ENCODE measurements at places on chromosomes 5 and 9.

GRCh38 chr9:129464972-129465833, 155.7 kb downstream of the C9orf50 start:
- DNase-seq = no peak

DNA sequence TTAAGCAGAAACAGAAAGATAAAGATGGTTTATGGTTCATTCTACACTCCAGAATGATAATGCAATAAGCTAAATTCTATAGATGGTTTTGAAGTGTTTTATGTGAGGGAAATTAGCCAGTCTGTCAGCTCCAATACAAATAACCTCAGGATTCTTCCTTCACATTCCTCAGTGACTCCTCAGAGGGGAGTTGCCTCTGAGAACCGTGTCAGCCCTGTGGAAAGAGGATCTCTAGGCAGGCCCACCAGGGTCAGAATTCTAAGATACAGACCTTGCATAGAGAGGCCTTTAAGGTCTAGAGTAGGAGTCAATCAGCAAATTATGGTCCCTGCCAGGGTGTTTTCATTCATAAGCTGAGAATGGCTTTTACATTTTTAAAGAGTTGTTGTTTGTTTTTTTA, 26.6 kb downstream of the RUSC2 start:
- no peak for DNase-seq

GRCh38 chr9:133823189-133824105, 85.3 kb upstream of the SARDH start:
- DNase-seq = no peak

GRCh38 chr9:118631956-118632355, 737.3 kb downstream of the BRINP1 start:
- no peak for DNase-seq

DNA sequence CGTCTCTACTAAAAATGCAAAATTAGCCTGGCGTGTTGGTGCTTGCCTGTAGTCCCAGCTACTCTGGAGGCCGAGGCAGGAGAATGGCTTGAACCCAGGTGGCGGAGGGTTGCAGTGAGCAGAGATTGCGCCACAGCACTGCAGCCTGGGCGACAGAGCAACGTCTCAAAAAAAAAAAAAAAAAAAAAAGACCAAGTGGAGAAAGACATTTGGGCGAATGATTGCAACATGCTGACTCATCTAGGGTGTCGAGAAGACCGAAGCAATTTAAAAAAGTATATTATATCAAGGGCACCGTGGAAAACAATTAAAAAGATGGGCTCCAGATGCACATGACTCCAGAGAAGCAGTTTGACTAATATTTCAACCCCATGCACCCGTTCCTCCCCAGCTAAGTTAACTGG, 9.2 kb downstream of the KLF4 start:
- no peak for DNase-seq

DNA sequence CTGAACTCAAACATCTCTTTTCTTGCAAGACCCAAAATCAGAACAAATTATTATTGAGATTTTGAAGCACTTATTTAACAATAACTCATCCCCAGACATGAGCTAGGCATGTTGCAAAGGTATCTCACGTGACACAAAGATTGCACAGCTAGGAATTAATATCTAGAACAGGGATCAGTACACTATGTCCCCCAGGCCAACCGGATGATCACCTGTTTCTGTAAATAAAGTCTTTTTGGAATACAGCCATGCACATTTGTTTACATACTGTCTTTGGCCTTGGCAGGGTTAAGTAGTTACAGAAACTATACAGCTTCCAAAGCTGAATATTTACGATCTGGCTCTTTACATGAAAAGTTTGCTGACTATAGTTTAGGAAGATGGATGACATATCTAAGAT, 287.7 kb downstream of the ACTL7B start:
- DNase-seq = no peak

- DNase-seq = no peak
Observed at GRCh38 chr5:65823845-65824445, 101.9 kb downstream of the NLN start.

GRCh38 chr9:130092910-130093309, 39.2 kb downstream of the GPR107 start:
- no peak for DNase-seq

GRCh38 chr5:164600274-164600673, 1094.9 kb downstream of the MAT2B start:
- no peak for DNase-seq

- no peak for DNase-seq
Observed at GRCh38 chr9:88230612-88231011, 92.3 kb upstream of the SPATA31C2 start.

DNA sequence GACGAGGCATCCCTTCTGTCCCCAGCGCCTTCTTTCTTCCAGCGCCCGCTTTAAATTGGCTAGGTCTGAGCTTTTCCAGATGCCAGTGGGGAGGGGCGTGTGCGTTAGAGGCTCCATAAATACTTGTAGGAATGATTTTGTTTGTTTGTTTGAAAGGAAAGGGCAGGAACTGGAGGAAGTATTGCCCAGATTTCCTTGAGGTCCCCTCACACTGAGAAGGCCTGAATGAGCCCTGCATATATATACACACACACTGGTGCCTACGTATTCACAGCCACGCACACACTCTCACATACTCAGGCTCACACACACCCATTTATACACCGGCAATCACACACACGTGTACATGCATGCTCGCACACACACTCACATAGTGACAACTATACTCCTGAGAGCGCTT, 1.0 kb upstream of the SLIT3 start:
- no peak for DNase-seq

DNA sequence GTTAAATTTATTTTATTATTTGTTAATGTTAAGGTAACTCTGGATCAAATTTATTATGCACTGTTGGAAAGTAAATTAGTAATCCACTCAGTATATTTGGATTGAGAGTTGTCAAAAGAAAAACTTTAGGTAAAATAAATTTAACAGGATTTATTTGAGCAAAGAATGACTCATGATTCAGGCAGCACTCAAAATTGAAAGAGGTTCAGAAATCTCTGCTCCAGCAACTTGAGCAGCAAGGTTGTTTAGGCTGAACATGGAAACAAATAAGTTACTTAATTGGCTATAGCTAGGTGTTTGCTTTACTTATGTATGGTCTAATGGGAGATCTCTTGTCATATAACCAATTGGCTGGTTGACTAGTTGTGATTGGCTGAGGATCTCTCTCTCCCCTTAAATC, 296.2 kb upstream of the EDIL3 start:
- no peak for DNase-seq

- DNase-seq = no peak
Observed at GRCh38 chr9:104974053-104974962, 46.4 kb upstream of the ABCA1 start.

DNA sequence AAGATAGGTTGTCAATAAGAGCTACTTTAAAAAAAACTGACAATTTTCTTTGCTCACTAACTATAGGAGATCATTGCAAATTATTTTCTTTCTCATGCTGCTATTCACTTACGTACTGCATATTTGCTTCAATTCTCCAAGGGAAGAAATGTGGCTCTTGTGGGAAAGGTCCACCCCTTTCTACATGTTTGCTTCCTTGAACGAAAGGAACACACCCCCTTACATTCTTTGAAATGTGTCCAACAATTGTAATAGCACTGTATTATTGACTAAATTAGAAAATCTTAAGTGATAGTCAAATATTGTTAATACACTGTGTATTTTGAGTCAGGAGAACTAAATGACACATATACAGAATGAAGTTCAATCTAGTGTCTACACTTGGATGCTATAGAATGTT, 5.2 kb downstream of the MEF2C start:
- no peak for DNase-seq

DNA sequence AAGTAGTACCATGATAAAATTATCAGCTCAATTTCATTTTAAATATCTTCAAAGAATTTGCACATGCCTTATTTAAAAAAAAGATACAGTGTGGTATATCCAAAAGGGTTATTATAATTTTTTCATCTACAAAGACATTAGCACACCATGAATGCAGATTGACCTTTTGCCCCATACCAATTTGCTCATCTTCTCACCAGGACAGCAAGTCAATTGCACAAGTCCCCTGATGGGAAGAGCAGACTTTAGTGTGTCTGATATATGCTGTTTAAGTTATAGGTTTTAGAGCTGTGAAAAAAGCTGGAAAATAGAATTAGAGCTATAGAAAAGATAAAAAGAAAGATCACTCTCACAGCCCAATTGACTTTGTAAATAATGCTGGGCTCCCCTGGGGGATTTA, 325.8 kb upstream of the CDH6 start:
- no peak for DNase-seq

GRCh38 chr9:130857864-130858738, 23.0 kb downstream of the ABL1 start:
- DNase-seq = no peak

DNA sequence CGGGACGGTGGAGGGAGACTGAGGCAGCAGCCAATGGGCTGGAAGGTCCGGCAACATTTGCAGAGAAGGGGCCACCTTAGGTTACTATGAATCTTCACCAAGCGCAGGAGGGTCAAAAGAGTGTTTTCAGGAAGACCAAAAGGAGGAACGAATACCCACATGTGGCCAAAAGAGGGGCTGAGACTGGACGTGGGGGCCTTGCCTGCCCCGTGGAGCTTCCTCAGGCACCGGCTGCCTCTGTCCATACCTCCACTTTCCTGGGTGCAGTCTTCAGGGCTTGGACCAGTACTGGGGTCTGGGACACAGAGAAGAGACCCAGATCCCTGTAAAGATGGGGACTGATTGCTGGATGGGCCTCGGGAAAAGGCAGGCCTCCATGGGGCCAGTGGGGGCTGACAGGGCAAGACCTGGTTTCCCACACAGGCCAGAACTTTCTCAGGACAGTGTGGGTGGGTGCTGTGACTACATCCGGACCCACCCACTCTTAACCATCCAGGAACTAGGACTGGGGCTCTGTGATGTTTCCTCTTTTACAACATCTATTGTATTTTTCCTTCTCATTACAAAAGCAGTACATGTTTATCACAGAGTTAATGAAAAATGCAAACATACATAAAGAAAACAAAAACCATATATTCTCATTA, 294.7 kb downstream of the ZSWIM6 start:
- DNase-seq = no peak

DNA sequence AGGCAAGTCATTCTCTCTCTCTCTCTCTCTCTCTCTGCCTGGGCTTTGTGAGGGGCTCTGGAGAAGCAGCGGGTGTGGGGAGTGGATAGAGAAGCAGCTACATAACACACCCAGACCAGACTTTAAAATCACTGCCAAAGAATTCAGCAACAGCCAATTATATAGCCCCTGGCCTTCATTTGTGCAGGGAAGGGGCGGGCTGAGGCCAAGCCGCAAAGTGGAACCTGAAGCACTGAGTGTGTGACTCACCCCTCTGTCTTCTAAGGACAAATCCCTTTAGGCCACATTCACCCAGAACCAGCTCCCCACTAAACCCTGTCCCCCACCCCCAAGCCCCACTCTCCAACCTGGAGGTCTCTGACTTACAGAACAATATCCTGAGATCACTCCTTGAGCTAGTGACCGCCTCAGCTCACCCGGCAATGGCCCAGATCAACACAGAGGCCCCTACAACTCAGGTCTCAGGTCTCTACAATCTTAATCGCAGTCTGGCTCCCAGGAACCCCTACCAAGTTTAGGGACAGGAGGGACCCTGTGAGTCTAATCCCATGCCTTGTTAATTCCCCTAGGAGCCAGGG, 6.0 kb downstream of the B4GALT1 start:
- no peak for DNase-seq

DNA sequence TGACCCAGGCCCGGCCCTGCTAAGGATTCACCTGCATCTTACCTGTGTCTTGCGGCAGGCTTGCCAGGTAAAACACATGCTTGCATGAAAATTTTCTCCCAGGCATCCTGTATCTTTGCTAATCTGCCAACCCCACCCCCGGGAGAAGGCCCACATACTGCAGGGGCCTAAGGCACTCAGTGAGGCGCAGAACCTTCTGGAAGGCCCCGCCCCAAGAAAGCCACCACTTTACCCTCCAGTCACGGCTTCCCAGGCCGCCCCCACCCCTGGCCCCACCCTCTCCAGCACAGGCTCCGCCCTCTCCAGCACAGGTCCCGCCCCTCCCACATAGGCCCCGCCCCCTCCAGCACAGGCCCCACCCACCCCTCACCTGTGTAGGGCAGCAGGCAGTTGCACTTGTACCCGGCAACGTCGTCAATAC, 29.8 kb upstream of the SEC16A start:
- DNase-seq = no peak

- DNase-seq = no peak
Observed at GRCh38 chr9:122222791-122223190, 6.0 kb downstream of the LHX6 start.
